Mucosa of gallbladder (tissue), 1 donor: ENCODE measurements at places on chromosomes 13 and 19. TPM values are rescaled to one million over a fixed set of nuclear protein-coding genes. Genes with fewer than 3 reads are reported as not detected.

The KLK14 gene
- total RNA-seq: 0.63 TPM

The NANOS3 gene
- total RNA-seq: 0.75 TPM

The PIP5K1C gene
- 72.9 TPM for total RNA-seq

The EML2 gene
- total RNA-seq: 68.4 TPM

The PSG3 gene
- not detected for total RNA-seq

DNA sequence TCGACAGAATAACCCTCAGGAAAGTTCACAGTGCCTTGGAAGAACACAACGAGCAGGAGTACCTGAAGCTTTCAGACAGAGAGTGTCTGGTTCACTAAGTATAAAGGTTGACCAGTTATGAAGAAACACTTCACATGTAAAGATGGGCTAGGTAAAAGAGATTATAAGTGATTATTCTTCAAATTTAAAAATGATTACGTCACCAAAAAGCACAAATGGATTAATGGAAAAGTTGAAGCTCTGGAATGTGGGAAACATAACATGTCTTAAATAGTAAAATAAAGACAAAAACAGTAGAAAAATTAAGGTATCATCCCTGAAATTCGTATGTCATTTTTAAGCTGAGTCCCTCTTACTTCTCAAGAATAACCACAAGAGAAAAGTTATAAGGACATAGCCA, 643.9 kb upstream of the KLF12 start:
- DNase-seq: no peak

- no peak for DNase-seq
These were observed 290.0 kb downstream of the MZT1 start for GRCh38 chr13:72437458-72437857.
